Activated CD4-positive, alpha-beta T cell treated with anti-CD3 and anti-CD28 coated beads, Interleukin-2, amount 50 U/mL, for 48 hours (primary cell): ENCODE measurements at places on chromosomes 3 and 15.

DNA sequence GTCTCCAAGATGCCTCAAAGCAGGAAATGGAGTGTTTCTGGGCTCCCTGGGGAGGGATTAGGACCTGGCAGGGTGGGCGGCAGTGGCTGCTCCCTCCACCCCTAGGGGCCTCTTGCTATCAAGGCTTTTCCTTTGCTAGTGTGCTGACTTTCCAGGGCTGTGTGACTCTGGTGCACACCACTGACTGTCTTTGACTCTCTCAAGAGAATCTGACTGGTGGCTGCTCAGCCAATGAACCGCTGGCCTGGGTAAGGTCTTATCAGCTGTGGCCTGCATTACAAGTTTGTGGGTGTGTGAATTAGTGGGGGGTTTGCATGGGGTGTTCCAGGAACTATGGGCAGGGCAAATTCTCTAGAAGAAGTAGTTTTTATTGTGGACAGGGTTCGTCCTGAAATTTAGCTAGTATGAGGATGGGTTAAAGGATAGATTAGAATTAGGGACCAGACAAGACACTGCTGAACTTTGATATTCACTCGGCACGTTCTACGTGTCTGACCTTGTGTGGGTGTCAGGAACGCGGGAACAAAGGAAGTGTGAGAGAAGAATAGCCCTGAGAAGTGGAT lies 29.5 kb downstream of the SIAH2 start:
- no peak for DNase-seq

- DNase-seq: no peak
Observed at GRCh38 chr3:176798680-176799079, 398.6 kb downstream of the TBL1XR1 start.

- DNase-seq: no peak
Observed at GRCh38 chr3:37324850-37325321, 150.5 kb upstream of the LRRFIP2 start.

- DNase-seq: no peak
Observed at GRCh38 chr15:100350434-100351226, 8.9 kb upstream of the ADAMTS17 start.

- DNase-seq: no peak
Observed at GRCh38 chr15:50055750-50056157, 63.3 kb downstream of the ATP8B4 start.

GRCh38 chr3:147699175-147699838 lies 290.1 kb downstream of the ZIC1 start:
- no peak for DNase-seq

DNA sequence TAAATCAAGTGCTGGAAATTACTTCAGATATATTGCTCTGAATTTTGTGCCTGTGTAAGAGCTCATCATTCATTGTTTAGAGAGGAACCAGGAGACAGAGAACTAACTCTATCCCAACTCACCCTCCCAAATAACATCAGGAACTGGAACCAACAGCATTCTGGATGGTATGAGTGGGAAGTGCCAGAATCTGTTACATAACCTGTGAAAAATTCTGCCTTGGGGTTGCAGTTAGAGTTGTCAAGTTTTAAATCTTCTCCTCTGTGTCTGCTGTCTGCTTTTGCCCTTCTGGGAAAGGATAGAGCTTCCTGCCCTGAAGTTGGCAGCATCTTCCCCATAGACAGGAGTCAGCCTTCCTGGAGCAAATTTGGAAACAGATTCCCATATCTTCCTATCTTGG lies 41.2 kb downstream of the TIMP4 start:
- no peak for DNase-seq

GRCh38 chr3:14430053-14430452 lies 27.6 kb downstream of the SLC6A6 start:
- no peak for DNase-seq

GRCh38 chr15:94621736-94622135 lies 390.4 kb downstream of the MCTP2 start:
- no peak for DNase-seq

DNA sequence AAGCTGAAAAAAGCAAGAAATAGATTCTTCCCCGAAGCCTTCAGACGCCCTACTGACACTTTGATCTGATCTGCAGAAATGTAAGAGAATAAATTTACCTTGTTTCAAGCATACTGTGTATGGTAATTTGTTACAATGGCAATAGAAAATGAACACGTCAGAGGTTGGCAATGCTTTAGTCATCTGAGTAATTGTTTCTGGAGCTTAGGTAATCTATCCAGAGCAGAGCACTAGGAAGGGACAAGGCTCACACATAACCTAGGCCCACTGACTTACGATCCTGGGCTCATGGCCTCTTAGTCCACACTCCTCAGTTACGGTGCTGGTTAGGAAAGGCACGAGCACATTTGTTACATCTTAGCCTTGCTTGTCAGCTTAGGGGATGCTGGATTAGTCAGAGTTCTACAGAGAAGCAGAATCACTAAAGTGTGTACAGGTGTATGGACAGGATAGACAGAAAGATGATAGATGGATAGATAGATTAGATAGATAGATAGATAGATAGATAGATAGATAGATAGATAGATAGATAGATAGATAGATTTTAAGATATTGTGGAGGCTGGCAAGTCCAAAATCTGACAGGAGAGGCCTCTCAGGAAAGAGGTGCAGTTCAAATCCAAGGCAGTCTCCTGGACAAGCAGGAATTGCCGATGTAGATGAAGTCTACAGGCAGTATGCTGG lies 46.8 kb upstream of the TBC1D23 start:
- DNase-seq: no peak

- no peak for DNase-seq
Observed at GRCh38 chr3:73622091-73622805, 2.5 kb downstream of the PDZRN3 start.

- DNase-seq: no peak
Observed at GRCh38 chr15:36688310-36689011, 109.0 kb downstream of the CDIN1 start.

DNA sequence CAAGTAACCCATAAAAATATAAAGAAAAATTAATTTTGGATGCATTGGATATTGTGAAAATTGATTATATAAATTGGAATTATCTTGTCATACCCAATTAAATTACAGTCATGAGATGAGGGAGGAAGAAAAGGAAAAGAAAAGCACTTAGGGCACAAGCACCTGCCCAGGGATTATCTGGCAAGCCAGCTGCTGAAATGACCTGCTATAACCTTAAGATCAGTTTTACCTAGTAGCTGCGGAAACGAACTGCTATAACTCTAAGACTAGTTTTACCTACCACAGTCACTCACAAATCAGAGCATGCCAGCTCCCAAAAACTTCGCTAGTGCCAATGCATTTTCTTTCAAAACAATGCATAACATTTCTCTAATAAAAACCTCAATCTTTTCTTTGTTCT lies 26.2 kb downstream of the LRRFIP2 start:
- DNase-seq: no peak

DNA sequence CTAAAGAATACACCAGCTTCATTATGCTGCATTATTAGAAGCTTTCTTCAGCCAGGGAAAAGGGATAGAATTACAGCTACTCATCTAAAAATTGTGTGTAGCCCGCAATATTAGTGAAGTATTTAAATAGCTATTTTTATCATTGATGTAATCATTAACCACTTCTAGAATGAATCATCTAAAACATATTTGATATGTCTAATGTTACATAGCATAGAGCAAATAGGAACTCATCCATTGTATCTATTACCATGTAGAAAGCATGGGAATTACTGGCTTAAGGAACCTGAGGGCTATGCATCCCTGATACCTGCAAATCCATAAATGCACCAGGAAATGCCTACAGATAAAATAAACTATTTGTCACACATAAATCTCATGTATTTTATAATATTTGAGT lies 54.5 kb upstream of the VGLL3 start:
- DNase-seq: no peak

- DNase-seq: no peak
Observed at GRCh38 chr3:62319570-62320243, 53.6 kb downstream of the FEZF2 start.

- DNase-seq: no peak
Observed at GRCh38 chr3:10290481-10291176, 2.1 kb downstream of the GHRL start.

- no peak for DNase-seq
Observed at GRCh38 chr15:82132742-82133141, 86.9 kb upstream of the MEX3B start.

GRCh38 chr3:36804295-36805055 lies 40.1 kb upstream of the DCLK3 start:
- no peak for DNase-seq

- DNase-seq: no peak
Observed at GRCh38 chr15:85013785-85014184, 32.1 kb downstream of the PDE8A start.

DNA sequence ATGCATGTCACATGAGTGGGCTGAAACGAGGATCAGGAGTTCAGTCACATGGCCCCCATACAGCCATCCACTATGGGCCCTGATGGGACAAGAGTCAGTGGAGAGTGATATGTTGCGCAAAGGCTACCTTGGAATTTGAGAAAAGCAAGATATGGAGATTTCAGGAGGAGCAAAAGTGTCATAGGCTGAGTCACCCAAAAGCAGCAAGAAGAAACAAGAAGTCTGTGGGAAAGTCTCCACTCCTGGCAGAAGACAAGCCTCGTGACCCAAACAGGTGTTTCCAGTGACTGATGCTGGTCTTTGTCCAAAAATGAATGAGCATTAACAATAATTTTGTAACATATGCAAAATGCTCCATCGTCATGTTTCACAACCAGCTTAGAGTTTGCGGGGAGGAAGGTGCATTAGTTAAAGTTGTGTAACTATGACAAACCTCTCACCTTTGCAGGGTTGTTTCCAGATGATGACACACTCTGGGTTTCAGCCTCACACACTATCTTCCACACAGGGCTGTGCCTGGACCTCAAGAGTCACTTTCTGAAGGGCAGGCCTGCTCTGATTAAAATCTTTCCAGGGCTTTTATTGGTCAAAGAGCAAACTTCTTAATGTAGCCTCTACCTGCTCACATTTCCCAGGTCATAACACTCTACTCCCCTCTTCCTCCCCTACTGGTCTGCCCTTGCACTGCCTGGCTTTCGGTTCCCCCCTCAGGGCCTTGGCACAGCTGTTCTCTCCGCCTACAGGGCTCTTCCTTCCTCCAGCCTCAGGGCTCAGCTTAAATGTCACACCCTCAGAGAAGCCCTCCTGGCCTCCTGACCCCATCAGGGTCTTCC lies 3.9 kb upstream of the DNASE1L3 start:
- peak; percentile 62 for DNase-seq

DNA sequence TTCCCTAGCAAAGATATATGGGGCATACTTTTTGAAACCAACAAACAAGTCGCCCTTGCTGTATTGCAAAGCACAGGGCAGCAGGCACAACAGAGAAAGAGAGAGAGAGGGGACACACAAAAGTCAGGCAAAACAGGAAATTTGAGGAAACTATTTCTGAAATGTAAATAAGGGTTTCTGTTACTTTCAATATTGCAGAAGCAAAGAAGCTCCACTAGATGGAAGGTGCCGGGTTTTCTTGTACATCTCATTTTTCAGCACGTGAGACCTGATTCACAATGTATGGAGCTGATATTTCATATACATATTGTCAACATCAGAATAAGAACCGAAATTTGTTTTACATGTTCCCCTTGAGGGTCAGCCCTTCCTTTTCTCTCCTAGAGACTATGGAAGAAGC lies 127.4 kb downstream of the FOXP1 start:
- DNase-seq: no peak

DNA sequence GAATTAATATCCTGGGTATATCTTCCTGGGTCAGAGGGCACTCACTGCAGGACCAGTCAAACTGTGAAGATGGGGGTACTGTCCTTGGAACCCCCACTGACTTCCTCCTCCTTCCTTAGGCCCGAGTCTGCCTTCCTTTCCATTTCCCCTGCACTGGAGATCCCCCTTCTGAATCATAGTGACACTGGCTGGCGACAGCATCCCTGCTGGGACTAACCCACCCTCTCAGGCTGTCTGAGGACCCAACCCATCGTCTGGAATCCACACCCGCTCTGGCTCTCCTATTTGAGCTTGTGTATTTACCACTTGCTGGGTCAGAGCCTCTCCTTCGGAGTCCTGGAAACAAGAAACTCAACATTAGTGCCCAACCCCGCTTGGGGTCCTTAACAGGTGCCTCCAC lies 21.2 kb downstream of the TMEM40 start:
- no peak for DNase-seq
